Fibroblast of the conjunctiva (primary cell): ENCODE measurements at places on chromosomes 13 and 19.

- DNase-seq: no peak
These were observed 16.5 kb upstream of the RNF17 start for GRCh38 chr13:24747248-24748060.

- DNase-seq: no peak
These were observed 24.2 kb upstream of the SLC46A3 start for GRCh38 chr13:28743020-28743419.

DNA sequence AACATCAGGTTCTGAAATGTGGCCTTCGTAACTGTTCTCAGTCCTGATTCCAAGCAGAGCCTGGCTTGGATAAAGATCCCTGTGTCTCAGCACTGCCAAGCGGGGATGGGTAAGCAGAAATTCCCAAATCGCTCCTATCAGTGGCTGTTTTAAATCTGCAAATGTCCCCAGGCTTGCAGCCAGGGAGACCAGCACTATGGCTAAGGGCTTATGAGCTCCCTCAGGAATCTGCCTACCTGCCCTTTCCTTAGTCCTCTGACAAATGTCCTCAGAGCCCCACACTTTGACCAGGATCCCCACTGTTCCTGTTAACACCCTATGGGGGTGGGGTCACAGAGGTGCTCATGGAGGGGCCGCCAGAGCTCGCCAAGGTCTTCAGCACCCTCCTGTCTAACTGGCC, 1062.8 kb downstream of the UQCRFS1 start:
- no peak for DNase-seq

GRCh38 chr13:76954538-76954937, 6.2 kb downstream of the ACOD1 start:
- no peak for DNase-seq

GRCh38 chr13:111187960-111188541, 72.9 kb downstream of the ARHGEF7 start:
- no peak for DNase-seq

- no peak for DNase-seq
These were observed 7.5 kb upstream of the ZBTB32 start for GRCh38 chr19:35696835-35697234.

- peak; percentile 84 for DNase-seq
These were observed 16.8 kb downstream of the FPR2 start for GRCh38 chr19:51777570-51778462.

DNA sequence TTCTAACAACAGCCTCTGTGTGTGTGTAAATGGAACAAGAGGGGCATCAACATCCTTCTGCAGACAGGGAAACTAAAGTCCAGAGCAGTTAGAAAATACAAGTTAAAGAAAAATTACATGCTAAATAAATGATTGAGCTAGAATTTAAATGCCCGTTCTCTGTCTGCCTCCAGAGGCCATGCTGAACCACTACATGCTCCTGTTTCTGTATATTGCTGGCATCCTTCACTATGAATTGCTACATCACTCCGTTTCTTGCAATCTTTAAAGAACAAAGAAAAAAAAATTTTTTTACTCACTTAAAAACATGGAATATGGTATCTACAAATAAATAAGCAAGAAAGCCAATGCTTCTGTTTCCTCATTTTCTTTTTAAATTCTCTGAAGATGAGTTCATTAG, 47.9 kb downstream of the DCT start:
- peak; percentile 8 for DNase-seq

DNA sequence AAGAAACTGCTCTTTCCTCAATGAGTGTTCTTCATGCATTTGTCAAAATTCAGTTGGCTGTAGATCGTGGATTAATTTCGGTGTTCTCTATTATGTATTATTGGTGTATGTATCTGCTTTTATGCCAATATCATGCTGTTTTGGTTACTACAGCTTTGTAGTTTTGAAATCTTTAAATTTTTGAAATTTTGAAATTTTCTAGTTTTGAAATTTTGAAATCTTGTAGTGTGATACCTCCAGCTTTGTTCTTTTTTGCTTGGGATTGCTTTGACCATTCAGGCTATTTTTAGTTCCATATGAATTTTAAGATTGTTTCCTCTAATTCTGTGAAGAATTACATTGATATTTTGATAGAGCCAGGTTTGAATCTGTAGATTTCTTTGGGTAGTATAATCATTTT, 3.1 kb downstream of the CD33 start:
- no peak for DNase-seq

GRCh38 chr19:14061751-14062557, at the start of gene PALM3:
PALM3 (minus strand) TSS chr19:14062076; CDS start chr19:14061980, 96 bp downstream.
- no peak for DNase-seq

DNA sequence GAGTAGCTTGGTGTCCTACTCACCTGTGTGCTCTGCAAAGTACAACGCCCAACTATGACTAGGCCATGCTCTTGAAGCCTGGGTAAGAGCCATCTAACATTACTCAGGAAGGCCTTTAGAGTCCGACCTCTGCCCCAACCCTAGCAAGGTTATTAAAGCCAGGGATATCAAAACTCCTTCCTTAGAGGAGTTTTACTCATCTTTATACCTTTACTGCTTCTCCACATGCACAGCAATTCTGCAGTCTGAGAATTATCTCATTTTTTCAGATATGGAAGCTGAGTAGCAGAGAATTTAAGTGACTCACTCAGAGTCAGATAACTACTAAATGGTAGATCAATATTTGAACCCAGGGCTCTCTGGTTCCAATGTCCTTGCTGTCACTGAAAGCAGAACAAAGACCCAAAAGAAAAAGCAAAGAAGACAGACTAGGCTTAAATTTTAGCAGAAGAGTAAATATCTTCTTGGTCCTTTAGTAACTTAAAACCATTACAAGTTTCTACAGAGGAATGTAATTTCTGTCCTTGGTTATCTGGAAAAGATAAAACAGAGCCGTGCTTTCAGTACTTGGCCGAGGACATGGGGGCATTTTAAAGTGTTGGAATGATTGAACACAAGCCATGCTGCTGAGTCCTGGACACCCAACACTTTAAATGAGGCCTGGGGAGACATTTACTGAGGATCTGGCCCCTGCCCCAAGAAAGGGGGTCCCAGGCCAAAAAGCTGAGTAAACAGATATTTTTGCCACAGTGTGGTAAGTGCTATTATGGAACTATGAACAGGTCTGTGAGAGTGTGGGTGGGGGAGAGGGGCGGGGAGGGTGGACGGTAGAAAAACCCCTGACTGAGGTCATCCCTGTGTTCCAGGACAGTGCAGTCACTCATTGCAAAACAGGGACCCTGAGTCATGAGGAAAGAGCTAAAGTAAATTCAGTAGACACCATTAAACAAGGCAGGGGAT, 18.4 kb upstream of the KPNA3 start:
- DNase-seq: no peak

DNA sequence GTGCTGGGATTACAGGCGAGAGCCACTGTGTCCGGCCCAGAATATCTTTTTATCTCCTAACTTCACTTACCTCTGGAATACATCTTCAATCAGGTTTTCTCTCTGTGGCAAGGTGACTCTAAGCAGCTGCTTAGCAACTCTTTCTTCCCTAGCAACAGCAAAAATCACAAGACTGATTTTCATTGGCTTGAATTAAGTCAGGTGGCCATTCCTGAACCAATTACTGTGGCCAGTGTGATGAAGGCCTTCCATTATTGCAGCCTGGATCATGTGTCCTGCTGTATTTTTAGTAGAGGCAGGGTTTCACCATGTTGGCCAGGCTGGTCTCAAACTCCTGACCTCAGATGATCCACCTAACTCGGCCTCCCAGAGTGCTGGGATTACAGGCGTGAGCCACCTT, 9.0 kb upstream of the LTBP4 start:
- DNase-seq: no peak

- DNase-seq: no peak
These were observed 11.7 kb upstream of the ACTN4 start for GRCh38 chr19:38635483-38636399.

GRCh38 chr13:50761406-50761805, 82.1 kb downstream of the DLEU7 start:
- no peak for DNase-seq

DNA sequence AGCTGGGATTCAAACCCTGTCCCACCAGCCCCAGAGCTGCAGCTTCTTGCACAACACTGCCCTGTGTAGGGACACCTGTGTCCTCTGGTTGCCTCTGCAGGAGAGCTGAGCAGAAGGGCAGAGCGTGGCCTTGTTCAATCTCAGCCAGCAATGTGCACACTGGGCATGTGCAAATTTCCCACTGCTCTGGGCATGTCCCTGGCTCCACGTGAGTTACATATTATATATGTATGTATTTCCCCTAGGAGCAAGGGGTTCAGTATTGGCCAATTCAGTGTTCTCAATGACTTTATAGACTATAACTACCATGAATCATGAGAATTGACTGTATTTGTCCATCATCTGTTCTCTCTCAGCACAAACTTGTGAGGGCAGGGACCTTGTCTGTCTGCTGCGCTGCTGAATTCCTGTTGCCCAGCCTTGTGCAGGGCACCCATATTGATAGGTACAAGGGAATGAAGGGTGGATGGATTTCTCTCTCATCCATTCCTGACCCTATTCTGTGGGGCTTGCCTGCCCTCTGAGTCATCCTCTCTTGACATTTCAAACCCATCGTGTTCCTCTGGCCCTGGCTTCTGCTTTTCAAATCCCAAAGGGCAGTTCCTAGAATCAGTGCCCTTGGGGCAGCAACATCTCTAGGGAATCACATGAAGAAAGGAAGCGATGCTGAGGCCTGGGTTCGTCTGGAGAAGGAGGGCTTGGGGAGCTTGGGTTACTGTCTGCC, 69.7 kb downstream of the ERICH6B start:
- DNase-seq: no peak

GRCh38 chr13:72745260-72745659, 17.5 kb downstream of the BORA start:
- no peak for DNase-seq

DNA sequence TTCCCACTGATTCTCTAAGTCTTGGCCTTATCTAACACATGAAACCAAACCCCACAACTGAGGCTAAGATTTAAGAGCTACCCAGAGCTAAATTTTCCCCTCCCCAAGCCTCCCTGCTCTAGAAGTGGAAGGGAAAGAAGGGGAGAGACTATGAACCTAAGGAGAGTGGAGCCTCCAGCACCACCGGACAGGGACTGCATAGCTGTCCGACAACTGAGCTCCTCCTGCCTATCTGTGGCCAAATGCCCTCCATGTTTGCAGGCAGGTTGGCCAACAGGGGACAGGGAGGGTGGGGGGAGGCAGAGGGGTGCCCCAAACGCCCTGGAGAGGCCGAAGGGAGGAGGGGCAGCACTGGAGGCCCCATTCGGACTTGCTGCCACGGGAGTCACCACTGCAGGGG, 6.0 kb upstream of the NAPA start:
- no peak for DNase-seq

- DNase-seq: no peak
These were observed 7.0 kb downstream of the TMEM221 start for GRCh38 chr19:17441241-17442021.

- DNase-seq: no peak
These were observed 29.8 kb downstream of the PPP2R1A start for GRCh38 chr19:52219611-52220010.

GRCh38 chr19:10408511-10409283, 5.4 kb upstream of the CDC37 start:
- DNase-seq: no peak

DNA sequence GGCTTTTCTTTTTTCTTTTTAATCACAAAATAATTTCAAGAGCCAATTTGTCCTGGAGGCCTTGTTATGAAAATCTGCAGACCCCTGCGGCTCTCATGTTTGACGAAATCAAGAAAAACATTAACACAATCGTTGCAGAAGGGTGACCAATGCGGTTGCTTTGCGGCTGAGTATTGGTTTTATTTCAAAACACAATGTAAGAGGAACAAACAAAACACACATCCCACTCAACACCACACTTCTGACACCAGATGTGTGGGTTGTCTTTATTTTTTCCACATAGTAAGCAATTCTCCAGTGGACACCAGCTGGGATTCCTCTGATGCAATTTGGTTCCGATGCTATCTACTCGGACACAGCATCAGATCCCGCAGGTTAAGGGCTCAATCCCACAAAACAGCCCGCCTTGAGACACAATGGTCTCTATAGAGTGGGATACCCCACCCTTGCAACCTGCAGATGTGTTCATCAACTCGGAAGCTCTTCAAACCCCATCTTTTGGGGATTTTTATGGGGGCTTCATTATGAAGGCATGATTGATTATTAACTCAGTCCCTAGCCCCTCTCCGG, 21.9 kb upstream of the CCDC124 start:
- DNase-seq: no peak

GRCh38 chr13:44120043-44120442, 240.3 kb downstream of the LACC1 start:
- no peak for DNase-seq

GRCh38 chr13:106520251-106521054, 15.0 kb downstream of the EFNB2 start:
- DNase-seq: no peak

- DNase-seq: no peak
These were observed 5.4 kb downstream of the KLK1 start for GRCh38 chr19:50817941-50818858.

- no peak for DNase-seq
These were observed 14.5 kb downstream of the KLK4 start for GRCh38 chr19:50896591-50897190.

GRCh38 chr19:367561-367960, 23.0 kb upstream of the MIER2 start:
- DNase-seq: no peak

- no peak for DNase-seq
These were observed 23.9 kb upstream of the METTL21C start for GRCh38 chr13:102718746-102719145.

- no peak for DNase-seq
These were observed 45.3 kb downstream of the CAPN12 start for GRCh38 chr19:38699027-38699346.

DNA sequence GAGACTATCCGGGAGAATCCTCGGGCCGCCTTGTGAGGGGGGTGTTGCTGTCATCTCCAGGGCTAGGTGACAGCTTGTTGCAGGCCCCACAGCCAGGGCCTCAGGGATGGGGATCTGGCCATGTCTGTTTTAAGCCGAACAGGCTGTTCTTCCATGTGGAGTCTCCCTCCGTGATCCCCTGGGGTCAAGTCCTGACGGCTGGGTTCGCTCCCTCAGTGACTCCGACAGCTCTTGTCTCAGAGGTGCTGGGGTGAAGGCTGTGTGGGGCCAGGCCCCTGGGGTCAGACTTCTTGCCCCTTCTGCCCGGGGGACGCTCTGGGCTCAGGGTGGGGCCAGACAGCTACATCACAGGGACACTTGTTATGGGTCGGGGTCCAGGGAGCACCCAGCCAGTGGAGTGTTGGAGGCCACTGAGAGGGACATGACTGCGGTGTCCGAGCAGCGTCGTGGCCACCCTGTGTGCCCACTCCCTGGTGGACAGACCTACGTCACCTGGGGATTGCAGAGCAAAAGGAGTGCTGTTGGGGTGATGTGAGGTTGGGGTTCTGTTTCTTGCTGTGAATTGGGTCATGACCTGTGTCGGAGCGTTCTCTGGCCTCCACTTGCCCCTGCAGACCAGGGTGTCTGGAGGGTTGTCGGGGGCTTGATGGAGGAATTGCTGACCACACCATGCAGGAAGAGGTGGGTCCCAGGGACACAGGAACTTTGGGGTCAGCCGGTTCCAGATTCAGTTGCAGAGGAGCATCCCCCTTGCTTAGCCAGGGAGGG, 21.5 kb downstream of the EPN1 start:
- DNase-seq: no peak

GRCh38 chr19:48780631-48781391, 25.5 kb downstream of the FGF21 start:
- DNase-seq: no peak

- no peak for DNase-seq
These were observed 302.0 kb downstream of the KLF12 start for GRCh38 chr13:73832128-73832588.

GRCh38 chr19:6589711-6590257, 1.2 kb downstream of the CD70 start:
- DNase-seq: no peak

GRCh38 chr13:25652764-25653163, 281.0 kb downstream of the ATP8A2 start:
- DNase-seq: no peak

GRCh38 chr13:42229287-42229686, 42.7 kb upstream of the AKAP11 start:
- no peak for DNase-seq
